T-helper 2 cell (primary cell): ENCODE measurements at places on chromosomes 7 and 10.

DNA sequence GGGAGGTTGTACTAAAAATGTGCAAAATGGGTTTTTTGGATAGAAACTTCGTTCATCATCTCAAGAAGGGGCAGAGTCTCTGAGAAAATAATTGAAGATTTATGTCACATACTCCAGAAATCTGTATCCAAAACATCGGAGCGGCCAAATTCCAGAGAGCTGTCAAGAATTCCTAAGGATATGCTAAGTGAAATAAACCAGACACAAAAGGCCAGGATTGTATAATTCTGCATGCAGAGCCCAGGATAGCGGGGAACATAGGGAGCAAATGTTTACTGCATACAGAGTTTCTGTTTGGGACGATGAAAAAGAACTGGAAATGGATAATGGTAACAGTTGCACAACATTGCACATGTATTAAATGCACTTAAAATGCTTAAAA, 224.2 kb upstream of the AUTS2 start:
- DNase-seq: no peak

DNA sequence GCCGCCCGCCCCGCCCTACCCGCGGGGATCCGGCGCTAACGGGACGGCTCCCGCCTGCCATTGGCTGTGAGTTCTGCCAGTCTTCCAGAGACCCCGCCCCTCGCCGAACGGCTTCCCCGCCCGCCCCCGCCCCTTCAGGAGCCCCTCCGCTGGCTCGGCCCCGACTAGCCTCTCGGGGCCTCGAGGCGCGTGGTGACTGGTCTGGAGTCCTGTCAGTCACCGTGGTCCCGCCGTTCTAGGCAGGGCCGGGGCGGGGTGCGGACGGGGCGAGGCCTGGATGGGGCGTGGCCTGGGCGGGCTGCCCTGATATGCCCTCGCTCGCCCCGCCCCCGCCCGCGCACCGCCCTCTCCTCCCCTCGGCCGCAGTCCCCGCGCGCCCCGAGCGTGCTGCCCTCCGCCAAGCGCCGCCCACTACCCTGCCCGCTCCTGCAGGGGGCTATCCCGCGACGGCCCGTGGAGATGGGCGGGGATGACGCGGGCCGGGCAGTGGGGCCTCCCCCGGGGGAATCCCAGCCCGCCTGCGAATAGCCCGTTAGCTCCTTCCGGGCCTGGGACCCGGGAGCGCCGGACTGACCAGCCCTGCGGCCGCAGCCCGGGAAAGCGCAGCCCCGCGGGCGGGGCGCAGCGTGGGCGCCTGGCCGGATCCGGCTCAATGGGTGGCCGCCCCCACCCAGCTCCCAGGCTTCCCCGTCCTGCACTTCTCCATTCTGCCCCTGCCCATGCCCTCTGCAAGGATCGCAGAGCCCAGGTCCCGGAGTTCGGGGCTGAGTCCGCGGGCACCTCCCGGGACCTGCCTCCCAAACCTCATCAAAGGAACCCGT, 444 bp upstream of the HIP1 start:
- DNase-seq: peak; percentile 100

- no peak for DNase-seq
Observed at GRCh38 chr7:125966278-125967048, 1036.8 kb upstream of the POT1 start.

- DNase-seq: no peak
Observed at GRCh38 chr7:140983802-140984201, 30.9 kb downstream of the MRPS33 start.

DNA sequence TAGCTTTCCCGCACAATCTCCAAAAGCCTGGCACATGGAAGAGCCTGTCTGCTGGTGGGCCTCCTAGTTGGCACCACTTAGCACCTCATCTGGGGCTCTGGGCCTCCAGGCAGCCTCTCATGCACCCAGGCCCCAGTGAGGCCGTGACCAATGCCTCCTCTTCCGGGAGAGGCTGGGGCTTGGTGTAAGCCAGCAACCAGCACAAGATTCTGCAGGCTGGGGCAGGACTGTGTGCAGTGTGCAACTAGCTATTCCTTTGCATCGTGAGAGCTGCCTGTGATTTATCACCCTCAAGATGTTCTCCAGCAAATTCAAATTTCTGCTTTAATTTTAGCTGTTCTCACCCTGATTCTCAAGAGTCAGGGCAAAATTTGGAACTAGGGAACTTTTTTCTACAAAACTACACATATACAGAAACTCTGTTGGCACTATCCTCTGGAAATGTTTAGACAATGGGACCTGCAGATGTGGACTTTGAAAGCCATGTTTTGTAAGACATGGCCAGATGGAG, 603.7 kb upstream of the MKI67 start:
- DNase-seq: no peak

DNA sequence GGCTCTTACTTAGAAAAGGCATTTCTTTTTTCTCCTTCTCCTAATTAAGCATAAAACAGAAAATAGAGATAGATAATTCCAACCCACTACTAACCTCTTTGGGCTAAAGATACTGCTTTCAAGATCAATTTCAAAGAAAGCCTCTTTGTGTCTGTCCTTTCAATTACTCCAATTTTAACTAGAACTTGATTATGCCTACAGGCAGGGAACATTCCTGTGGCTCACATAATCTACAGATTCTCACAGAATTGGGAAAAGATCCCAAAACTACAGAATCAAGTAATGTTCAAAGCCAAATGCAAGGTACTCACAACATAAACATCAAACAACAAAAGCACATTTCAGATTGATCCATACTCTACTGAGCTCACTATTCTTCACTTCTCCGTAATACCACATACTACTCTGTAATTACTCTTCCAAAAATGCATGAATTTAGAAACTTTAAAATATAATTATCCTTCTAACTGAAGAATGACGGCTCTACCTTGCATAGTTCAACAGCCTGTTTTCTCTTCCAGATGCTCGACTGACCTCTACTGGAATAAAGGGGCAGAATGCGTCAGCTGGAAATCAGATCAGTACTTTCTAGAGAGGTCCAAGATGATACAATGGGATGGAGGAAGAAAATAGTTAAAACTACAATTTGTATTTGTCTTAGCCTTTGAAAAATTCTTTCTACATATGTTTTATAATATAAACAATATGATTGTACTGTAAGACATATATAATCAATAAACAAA, 3.9 kb downstream of the MTERF1 start:
- DNase-seq: no peak
